ENCODE measurements at places on chromosomes 13 and 19.

GRCh38 chr13:46640843-46641242, 87.9 kb downstream of the LRCH1 start:
- no peak for DNase-seq

DNA sequence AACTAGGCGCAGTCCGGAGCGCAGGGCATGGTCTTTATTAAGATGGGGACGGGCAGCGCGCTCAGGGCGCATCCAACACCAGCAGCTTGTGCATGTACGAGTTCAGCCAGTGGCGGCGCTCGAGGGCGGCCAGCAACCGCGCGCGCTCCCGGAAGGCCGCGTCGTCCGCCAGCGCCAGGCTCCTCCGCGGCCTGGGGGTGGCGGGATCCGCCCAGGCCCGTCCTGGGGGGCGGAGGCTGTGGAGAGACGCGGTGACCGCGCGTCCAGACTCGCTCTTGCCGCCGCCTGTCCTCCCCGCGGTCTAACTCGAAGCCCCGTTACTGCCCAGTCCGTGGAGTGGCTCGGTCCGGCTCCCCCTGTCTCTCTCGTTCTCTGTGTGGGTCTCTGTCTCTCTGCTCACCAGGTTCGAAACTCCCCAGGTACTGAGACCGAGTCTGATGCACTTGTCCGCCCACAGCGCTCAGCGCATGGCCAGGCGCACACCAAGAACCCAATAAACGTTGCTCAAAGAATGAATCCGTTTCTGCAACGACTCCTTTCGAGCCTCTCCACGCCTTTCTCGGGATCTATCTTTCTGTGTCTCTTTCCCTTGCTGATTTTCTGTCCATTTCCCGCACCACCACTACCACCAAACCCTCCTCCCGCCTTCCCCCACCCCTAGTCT, 702 bp downstream of the PTH2 start:
- peak; percentile 50 for DNase-seq

DNA sequence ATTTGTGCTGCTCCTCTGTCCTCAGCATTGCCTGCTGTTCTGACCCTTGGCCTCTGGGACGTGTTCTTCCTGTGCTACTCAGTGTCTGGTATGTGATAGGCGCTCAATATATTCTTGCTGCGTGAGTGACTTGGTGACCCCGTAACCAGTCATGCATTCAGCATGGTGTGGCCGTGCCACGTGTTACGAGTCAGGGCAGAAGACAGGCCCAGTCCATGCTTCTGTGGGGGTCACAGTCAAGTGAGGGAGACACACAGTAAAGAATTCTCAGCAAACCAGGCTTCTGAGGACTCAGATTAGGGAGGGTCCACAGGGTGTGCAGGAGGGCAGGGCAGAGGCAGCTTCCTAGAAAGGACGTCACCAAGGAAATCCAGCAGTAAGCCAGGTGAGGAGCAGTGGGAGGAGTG, 7.9 kb downstream of the PPP1R37 start:
- no peak for DNase-seq

DNA sequence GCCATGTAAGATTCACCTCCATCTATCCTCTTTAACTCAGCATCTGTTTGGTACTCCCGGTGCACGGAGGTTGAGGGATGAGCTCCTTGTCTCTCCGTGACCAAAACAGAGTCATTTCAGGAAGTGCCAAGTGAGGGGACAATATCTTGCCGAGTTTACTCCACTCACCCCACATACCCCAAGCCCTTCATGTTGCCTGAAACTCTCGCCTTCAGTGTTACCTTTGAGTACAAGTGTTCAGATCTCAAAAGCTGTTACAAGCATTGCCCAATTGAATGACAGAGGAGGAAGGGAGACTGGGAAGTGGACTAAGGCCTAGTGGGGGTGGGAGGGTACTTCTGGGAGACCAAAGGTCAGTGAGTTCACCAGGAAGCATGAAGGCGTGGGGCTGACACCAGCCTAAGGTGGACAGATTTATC, 6.0 kb upstream of the SIGLEC12 start:
- DNase-seq = no peak

DNA sequence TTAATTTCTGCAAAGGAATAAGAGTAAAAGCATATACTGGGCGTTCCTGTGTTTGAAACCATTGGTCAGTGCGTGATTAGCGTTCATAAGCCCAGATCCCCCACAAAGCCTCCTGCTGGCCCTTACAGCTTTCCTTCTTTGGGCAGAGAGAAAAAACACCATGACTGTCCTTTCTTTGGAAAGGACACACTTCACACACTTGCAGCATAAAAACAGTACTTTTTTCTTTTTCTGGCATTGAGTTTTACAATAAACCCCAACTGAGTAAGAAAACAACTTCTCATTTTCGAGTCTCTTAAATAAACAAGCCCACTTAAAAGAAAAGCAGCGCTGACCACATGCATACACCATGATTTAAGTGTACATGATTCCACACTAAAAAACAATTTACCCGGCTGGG, 35.8 kb downstream of the SMAD9 start:
- DNase-seq = no peak

GRCh38 chr13:98500963-98501421, 75.9 kb downstream of the STK24 start:
- DNase-seq = no peak

GRCh38 chr13:113398963-113399754, 35.2 kb upstream of the GRTP1 start:
- no peak for DNase-seq

GRCh38 chr19:3880471-3881271, at the start of gene ATCAY:
Gene ATCAY (plus strand): TSS chr19:3880685. CDS start chr19:3885768, 5,083 bp downstream.
- DNase-seq = peak; percentile 97

- DNase-seq = no peak
Measured at GRCh38 chr19:42762789-42763188, 2.7 kb downstream of the PSG8 start.

DNA sequence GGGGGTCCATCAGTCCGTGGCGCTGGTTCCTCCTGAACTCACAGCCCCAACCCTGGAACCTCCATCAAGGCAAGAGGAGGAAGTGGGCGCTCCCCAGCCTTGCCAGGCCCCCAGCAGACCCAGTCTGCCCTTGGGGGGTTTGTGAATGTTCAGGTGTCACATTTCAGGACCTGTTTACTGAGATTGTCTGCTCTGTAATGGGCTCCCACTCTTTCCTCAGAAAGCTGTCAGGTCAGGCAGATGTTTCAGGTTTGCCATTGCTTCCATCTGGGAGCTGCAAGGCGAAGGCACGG, 29.4 kb downstream of the TSSK6 start:
- DNase-seq = no peak

DNA sequence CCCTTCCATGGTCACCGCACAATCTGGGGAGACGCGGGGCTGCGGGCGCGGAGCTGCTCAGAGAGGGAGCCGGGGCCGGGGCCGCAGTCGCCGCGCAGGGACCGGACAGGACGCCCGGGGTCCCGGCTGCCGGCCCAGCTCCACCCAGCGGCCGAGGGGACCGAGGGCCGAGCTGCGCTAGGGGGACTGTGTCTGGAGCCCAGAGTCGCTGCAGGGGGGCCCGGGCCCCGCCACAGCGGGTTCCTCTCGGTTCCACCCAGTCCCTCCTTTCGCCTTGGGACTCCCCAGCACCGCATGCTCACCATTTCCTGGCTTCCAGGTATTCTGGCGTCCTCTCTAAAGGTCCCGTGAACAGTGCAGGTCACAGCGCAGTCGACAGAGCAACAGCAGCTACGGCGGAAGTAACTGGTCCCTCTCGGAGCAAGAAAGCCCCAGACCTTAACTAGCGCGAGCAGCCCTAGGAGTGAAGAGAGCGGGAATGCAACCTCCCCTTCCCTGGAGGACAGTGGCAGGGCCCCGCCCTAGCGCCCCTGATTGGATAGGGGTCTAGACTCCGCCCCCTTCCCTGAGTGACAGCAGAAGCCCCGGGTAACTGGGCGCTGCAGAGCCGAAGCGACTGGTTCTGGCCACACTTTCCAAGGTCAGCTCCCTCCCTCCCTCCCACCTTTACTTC, at the start of gene ZNF878:
Gene ZNF878, minus strand, starts transcription at position 465 of the 673 bp plus-strand sequence. Its CDS starts 160 bp downstream, at position 305.
- DNase-seq = peak; percentile 93

- no peak for DNase-seq
Measured at GRCh38 chr19:14085309-14085995, at the start of gene C19orf67. Gene C19orf67 (minus strand): TSS chr19:14085783. CDS start chr19:14085627, 156 bp downstream.
